Naive thymus-derived CD4-positive, alpha-beta T cell (primary cell): ENCODE measurements at places on chromosomes 6 and 20.

DNA sequence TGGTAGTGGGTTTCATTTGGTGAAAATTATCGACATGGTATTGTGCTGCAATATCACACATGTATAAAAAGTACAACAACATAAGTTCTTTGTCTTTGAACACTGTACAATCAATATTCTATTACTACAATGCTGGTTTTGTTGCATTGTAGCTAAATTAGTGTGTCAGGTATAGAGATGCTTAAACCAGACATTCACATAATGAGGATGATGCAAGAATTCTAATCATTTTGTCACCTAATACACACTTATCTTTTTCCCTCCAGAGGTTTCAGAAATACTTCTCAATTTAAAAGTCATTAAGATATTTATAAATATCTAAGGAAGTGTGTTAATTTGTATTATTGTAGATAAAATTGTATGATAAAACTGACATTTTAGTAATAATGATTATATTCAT, 174.8 kb upstream of the MAN1A1 start:
- no peak for DNase-seq
- no peaks in the 10 kb centered on the region for H3K36me3 ChIP-seq
- no peaks in the 10 kb centered on the region for H3K27me3 ChIP-seq
- no peaks in the 10 kb centered on the region for H3K4me1 ChIP-seq

GRCh38 chr6:37357288-37357687, 3.5 kb downstream of the RNF8 start:
- H3K4me3 ChIP-seq: no peak overlapping the region
- H3K36me3 ChIP-seq: peaks cover 4% of the 10 kb centered on the region
- no peaks in the 10 kb centered on the region for H3K27me3 ChIP-seq
- H3K27ac ChIP-seq: no peak overlapping the region

DNA sequence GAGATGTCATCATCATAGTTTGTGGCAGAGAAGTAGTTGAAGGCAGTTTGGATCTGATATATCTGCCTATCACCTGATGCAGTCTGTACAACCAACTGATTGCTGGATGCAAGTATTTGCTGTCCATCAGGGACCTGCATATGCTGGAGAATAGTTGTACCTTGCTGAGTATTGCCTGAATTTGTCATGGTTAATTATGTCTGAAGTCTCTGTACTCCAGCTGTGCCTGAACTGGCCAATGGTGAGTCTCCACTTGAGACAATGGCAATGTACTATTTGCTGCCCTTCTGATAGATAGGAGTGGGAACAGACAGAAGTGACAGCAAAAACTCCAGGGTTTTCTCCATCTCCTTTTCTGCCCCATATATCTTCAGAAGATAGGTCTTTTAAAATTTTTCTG, 531.5 kb downstream of the EPHA7 start:
- no peak overlapping the region for H3K4me3 ChIP-seq
- H3K36me3 ChIP-seq: no peaks in the 10 kb centered on the region
- no peaks in the 10 kb centered on the region for H3K27me3 ChIP-seq

DNA sequence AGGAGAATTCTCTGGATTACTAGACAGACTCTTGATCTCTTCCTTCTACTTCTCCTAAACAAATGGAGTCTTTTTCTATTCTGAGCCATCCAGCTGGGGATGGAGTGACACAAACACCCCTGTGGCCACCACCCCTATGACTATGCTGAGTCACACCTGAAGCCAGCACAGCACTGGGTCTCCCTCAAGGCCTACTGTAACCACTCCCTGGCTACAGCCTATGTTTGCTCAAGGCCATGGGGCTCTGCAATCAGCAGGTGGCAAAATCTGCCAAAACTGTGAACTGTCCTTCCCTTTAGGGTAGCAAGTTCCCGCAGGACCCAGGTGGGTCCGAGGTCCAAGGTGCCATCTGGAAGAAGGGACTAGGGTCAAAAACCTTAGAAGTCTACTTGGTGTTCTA, 132.3 kb downstream of the TINAG start:
- H3K4me3 ChIP-seq: no peak overlapping the region

DNA sequence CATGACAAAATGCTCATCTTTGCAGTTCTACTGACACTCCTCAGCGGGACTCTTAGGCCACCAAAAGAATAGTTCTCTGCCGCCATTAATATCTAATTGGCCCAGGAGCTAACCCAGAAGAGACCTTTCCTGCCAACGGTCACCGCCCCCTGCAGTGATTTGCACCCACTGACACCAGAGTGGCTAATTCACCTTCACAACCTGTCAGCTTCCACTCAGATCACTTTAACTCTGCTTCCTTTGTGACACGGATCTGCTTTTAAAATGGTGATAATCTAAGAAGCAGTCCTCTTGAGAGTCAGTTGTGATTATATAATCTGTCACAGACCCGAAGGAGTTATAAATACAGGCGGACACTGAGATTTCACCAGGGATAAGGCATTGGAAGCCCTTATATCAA, 172.8 kb downstream of the FRK start:
- DNase-seq: no peak
- H3K4me1 ChIP-seq: no peaks in the 10 kb centered on the region
- no peak overlapping the region for H3K4me3 ChIP-seq
- no peaks in the 10 kb centered on the region for H3K36me3 ChIP-seq
- no peak overlapping the region for H3K27ac ChIP-seq

GRCh38 chr6:124438546-124439065, 523.6 kb upstream of the RNF217 start:
- DNase-seq: no peak
- H3K27me3 ChIP-seq: no peaks in the 10 kb centered on the region
- H3K4me1 ChIP-seq: no peaks in the 10 kb centered on the region
- no peaks in the 10 kb centered on the region for H3K36me3 ChIP-seq

DNA sequence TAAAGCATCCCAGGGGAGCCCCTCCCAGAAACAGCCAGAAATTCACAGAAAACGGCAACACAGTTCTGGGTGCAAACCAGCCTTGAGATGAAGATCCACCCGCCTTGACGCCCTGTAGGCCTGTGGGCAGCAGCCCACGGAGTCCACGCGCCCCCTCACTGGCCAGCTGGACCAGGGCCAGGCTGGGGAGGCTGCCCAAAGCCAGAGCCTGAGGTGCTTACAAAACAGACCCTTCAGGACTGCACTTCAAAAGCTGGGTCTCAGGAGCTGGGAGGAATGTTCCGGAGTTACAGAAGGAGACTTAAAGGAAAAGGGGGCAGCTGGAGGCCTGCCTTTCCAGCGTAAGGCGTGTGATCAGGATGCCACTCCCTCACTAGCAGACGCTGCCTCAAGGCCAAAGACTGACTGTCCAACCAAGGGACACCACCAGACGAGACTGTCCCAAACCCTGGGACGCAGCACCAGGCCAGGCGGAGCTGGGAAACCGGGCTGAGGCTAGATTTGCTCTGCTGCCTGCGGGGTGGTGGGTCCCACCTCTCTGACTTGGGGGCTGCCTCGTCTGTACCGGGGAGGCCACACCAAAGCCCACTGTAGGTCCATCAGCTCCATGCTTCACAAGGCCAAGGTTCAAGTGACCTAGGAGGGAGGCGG, 48.1 kb downstream of the RRBP1 start:
- no peaks in the 10 kb centered on the region for H3K27me3 ChIP-seq
- no peak for DNase-seq
- no peak overlapping the region for H3K4me3 ChIP-seq
- H3K27ac ChIP-seq: no peak overlapping the region
- H3K4me1 ChIP-seq: no peaks in the 10 kb centered on the region

DNA sequence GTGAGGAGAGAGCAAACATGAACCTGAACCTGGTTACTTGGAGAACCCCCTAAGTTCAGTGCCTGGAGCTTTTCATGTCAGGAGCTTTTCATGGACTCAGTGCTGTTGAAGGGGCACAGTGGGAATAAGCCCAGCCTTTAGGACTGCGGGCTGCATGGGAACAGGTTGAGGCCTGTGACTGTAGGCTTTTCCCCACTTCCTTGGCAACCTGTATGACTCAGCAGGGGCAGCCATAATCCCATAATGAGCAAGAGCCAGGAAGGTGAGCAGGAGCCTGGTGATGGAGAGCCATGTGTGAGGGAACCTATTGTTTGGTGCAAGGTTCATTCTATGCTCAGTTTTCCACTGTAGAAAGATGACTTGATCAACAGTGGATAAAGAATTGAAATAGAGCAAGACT, 23.4 kb downstream of the MEP1A start:
- H3K27me3 ChIP-seq: no peaks in the 10 kb centered on the region
- H3K4me3 ChIP-seq: no peak overlapping the region
- no peaks in the 10 kb centered on the region for H3K36me3 ChIP-seq
- H3K27ac ChIP-seq: no peak overlapping the region
- no peak for DNase-seq

- H3K4me3 ChIP-seq: no peak overlapping the region
- no peaks in the 10 kb centered on the region for H3K36me3 ChIP-seq
- no peak for DNase-seq
- H3K27ac ChIP-seq: no peak overlapping the region
Observed at GRCh38 chr6:85600713-85601313, 7.2 kb upstream of the SNX14 start.

DNA sequence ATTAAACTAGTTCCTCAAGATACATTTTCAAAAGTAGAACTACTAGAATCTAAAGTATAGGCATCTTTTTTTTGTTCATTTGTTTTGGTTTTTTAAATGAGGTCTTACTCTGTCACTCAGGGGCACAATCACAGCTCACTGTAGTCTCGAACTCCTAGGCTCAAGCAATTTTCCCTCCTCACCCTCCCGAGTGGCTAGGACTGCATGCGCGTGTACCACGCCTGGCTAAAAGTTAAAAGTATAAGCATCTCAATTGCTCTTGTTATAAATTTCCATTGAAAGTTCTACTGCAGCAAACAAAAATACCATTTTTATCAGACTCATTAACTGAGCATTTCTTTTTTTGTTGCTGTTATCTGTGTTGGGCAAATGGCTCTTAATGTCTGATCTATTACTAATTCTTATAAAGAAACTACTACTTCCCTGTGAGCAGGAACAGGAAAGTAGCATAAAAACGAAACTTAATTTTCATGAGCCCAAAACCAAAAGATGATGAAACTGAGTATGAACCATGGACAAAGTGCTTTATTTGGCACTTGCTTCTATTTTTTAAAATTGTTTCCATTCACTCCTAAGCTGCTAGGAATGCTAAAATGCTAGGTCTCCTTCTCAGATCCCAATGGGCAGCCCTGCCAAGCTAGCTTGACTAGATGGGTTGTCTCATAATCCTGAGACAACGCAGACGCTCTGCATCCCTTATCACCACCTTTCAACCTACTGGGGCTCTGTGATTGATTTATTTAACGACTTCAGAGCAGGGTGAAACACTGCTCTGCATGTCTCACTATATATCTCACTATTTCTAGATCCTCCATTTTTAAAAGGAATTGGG, 36.9 kb downstream of the TRPC4AP start:
- H3K36me3 ChIP-seq: no peaks in the 10 kb centered on the region
- H3K27me3 ChIP-seq: no peaks in the 10 kb centered on the region
- no peak overlapping the region for H3K4me3 ChIP-seq
- DNase-seq: no peak
- H3K27ac ChIP-seq: no peak overlapping the region

DNA sequence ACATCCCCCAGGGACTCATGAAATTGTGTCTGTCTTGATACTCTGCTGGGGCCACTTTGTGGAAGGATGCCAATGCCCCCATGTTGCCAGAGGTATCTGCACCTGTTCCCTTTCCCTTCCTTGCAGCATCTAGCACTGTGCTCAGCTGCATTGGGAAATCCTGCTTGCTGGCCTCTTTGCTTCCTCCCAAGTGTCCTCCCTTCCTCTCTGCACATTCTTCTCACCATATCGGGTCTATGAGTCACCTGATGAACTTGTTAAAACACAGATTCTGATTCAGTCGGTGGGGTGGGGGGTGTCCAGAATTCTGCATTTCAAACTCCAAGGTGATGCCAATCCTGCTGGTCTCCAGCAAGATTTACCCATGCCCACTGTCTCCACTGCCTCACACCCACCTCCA, 467.8 kb downstream of the PTPRT start:
- no peak overlapping the region for H3K27ac ChIP-seq
- H3K36me3 ChIP-seq: no peaks in the 10 kb centered on the region
- H3K4me3 ChIP-seq: no peak overlapping the region
- no peaks in the 10 kb centered on the region for H3K4me1 ChIP-seq

DNA sequence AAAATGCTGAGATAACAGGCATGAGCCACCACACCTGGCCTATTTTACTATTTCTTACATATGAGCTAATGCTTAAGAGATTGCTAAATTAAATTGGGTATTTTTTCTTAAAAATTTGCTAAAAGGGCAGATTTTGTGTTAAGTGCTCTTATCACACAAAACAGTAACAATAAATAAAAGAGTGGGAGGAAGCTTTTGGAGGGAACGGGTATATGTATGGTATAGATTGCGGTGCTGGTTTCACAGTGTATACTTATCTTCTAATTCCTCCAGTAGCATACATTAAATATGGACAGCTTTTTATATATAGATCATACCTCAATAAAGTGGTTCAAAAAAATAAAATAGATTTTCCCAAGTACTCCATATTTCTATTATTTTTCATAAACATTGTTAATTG, 39.4 kb upstream of the FABP7 start:
- H3K36me3 ChIP-seq: no peaks in the 10 kb centered on the region
- no peak overlapping the region for H3K4me3 ChIP-seq
- H3K4me1 ChIP-seq: no peaks in the 10 kb centered on the region
- no peak overlapping the region for H3K27ac ChIP-seq

DNA sequence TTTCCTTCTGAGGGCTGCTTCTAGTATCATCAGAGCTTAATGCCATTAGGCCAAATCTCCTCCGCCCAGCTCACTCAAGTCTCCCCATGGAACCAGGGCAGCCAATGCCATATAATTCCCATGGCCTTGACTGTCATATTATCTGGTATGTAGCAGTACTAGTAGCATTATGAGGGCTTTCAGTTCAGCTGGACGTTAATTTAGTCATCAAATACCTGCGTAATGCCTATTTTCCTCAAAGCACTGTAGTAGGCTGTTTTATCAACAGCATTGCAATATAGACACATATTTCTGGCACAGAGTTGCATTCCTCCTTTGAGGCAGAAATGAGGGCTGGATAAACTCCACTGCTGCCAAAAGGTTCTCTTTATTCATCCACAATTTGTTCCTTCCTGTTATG, 1.7 kb downstream of the KCTD20 start:
- peaks cover 31% of the 10 kb centered on the region for H3K4me1 ChIP-seq
- no peak for DNase-seq
- peak overlapping the region; percentile 69 for H3K4me3 ChIP-seq
- H3K27ac ChIP-seq: peak overlapping the region; percentile 97
- H3K27me3 ChIP-seq: no peaks in the 10 kb centered on the region

GRCh38 chr6:15521582-15521981, 141.2 kb downstream of the DTNBP1 start:
- peaks cover 8% of the 10 kb centered on the region for H3K36me3 ChIP-seq
- H3K27me3 ChIP-seq: no peaks in the 10 kb centered on the region
- H3K4me3 ChIP-seq: no peak overlapping the region
- H3K27ac ChIP-seq: no peak overlapping the region

- no peaks in the 10 kb centered on the region for H3K27me3 ChIP-seq
- no peak for DNase-seq
- no peaks in the 10 kb centered on the region for H3K36me3 ChIP-seq
- peaks cover 7% of the 10 kb centered on the region for H3K4me1 ChIP-seq
- H3K4me3 ChIP-seq: no peak overlapping the region
Observed at GRCh38 chr20:20731945-20732296, 19.5 kb upstream of the RALGAPA2 start.

GRCh38 chr6:33249732-33250630, 21.7 kb downstream of the VPS52 start:
- no peak for DNase-seq
- no peaks in the 10 kb centered on the region for H3K27me3 ChIP-seq
- peak overlapping the region; percentile 96 for H3K27ac ChIP-seq
- peaks cover 5% of the 10 kb centered on the region for H3K36me3 ChIP-seq
- H3K4me3 ChIP-seq: peak overlapping the region; percentile 81
